ENCODE measurements at places on chromosomes 3 and 15.
A peak's percentile ranks its signal among the peaks of the same experiment; 100 is the strongest.

GRCh38 chr15:73926219-73927002 lies at the start of gene LOXL1:
TSS of gene LOXL1 (plus strand) at chr15:73926462. CDS start at chr15:73926784, 322 bp downstream.
- DNase-seq = peak; percentile 71

- no peak for DNase-seq
Observed at GRCh38 chr15:30791239-30792175, 112.2 kb upstream of the FAN1 start.

- DNase-seq = peak; percentile 56
Observed at GRCh38 chr3:122668930-122669730, 11.5 kb upstream of the PARP14 start.

DNA sequence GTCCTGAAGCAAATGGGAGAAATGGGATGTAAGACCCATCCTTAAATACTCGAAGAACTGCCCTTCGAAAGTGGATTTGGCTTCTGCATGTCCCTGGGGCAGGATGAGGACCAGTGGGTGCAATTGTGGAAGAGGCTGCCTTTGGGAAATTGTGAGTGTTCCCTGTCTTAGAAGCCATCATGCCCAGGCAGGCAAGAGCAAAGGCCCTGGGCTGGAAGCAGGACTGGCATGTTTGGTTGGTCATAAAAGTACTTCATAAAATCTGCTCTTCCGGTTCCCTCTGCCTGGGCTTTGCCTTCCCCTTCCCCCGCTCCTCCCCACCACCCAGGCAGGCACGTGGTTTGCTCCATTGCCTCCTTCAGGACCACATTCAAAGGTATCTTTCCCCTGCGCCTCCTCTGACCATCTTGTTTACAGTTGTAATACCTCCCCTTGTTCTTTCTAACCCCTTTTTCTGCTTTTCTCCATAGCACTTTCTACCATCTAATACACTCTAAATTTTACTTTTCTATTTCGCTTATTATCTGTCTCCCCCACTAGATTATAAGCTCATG lies 8.3 kb downstream of the MINAR1 start:
- DNase-seq = no peak

- DNase-seq = no peak
Observed at GRCh38 chr3:108486338-108486737, 24.1 kb downstream of the MYH15 start.

DNA sequence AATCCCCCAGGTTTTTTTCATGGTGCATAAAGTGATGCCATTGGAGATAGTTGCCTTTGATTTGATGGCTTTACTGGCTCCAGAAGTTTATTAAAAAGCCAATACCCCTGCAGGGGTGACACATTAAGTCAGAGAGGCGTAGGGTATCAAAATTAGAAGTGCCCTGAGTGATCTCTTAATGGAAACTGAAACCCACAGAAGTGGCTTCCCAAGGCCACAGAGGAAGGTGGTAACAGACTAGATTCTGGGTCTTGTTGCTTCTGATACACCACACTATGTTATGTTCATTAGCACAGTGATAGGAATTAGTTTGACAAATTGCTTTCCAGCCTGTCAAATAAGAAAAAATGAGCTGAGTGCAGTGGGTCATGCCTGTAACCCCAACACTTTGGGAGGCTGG lies 112.3 kb downstream of the IQCH start:
- no peak for DNase-seq

DNA sequence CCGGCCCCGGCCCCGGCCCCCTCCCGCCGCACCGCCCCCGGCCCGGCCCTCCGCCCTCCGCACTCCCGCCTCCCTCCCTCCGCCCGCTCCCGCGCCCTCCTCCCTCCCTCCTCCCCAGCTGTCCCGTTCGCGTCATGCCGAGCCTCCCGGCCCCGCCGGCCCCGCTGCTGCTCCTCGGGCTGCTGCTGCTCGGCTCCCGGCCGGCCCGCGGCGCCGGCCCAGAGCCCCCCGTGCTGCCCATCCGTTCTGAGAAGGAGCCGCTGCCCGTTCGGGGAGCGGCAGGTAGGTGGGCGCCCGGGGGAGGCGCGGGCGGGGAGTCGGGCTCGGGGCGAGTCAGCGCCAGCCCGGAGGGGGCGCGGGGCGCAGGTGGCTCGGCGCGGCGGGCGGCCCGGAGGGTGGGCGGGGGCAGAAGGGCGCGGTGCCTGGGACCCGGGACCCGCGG lies 352 bp downstream of the CHRD start:
- DNase-seq = no peak

- DNase-seq = no peak
Observed at GRCh38 chr15:36053746-36054145, 507.8 kb upstream of the DPH6 start.

DNA sequence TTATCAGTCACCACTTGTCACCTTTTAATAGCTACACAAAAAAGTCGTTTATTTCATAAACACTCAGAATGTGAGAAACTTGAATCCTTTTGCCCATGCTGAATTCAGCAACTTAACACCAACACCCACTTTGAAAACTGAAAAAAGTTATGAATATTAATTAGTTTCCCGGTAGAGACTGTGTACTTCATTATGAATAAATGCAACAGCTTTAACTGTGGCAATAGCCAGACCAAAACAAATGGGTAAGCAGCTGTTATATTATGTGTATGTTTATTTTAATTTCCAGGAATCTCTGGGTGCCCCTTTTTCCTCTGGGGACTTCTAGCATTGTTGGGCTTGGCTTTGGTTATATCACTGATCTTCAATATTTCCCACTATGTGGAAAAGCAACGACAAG lies 7.8 kb downstream of the TRAT1 start:
- no peak for DNase-seq

GRCh38 chr3:193943200-193943599 lies 192.7 kb upstream of the HES1 start:
- DNase-seq = no peak

DNA sequence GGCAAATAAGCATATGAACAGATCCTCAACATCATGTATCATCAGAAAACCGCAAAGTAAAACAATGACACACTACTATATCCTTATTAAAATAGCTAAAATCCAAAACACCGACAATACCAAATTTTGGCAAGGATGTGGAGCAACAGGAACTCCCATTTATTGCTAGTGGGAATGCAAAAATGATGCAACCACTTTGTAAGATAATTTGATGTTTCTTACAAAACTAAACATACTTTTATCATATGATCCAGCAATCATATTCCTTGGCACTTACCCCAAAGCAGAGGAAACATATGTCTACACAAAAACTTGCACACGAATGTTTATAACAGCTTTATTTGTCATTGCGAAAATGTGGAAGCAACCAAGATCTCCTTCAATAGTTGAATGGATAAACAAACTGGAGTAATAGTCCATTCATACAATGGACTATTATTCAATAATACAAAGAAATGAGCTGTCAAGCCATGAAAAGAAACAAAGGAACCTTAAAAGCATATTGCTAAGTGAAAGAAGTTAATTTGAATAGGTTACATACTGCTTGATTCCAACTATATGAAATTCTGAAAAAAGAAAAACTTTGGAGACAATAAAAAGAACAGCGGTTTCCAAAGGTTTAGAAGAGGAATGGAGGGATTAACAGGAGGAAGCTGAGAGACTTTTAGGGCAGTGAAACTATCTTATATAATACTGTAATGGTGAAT lies 172.0 kb downstream of the VPS13C start:
- DNase-seq = no peak

DNA sequence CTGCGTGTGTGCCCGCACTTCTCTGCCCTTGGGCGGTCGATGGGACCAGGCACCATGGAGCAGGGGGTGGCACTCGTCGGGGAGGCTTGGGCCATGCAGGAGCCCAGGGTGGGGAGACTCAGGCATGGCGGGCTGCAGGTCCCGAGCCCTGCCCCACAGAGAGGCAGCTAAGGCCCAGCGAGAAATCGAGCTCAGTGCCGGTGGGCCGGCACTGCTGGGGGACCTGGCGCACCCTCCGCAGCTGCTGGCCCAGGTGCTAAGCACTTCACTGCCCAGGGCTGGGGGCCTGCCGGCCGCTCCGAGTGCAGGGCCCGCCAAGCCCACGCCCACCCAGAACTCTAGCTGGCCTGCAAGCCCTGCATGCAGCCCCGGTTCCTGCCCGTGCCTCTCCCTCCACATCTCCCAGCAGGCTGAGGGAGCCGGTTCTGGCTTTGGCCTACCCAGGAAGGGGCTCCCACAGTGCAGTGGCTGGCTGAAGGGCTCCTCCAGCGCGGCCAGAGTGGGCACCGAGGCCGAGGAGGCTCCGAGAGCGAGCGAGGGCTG lies 553 bp upstream of the RTP4 start:
- DNase-seq = no peak

GRCh38 chr15:75648156-75649000 lies 666 bp downstream of the SNX33 start:
- DNase-seq = no peak

- DNase-seq = no peak
Observed at GRCh38 chr15:40163657-40164416, 3.0 kb downstream of the BUB1B start.

DNA sequence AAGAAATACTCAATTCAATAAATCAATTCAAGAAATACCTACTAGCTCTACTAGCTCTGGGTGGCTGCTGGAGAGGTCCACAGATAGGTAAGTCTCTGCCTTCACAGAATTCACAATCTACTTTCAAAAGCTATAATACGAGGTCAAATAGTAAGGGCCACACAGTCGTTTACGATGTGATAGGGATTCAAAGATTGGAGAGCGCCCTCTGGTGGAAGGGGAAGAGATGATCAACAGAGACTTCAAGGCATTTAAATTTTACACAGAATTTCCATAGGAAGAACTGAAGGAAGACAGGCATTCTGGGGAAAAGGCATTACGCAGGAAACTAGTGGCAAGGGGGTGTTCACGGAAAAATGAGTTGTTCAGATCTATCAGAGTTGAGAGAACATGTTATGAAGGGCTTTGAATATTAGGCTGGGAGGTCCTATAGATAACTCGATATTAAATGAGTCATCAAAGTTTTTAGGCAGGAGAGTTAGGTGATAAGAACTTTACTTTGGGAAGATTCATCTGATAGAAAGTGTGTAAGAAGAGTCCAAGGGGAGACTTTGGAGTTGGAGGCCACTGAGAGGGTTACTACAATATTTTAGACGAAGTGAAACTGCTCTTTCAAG lies 128.8 kb downstream of the FRMD5 start:
- no peak for DNase-seq

- no peak for DNase-seq
Observed at GRCh38 chr3:51794206-51794605, 15.2 kb upstream of the IQCF6 start.

DNA sequence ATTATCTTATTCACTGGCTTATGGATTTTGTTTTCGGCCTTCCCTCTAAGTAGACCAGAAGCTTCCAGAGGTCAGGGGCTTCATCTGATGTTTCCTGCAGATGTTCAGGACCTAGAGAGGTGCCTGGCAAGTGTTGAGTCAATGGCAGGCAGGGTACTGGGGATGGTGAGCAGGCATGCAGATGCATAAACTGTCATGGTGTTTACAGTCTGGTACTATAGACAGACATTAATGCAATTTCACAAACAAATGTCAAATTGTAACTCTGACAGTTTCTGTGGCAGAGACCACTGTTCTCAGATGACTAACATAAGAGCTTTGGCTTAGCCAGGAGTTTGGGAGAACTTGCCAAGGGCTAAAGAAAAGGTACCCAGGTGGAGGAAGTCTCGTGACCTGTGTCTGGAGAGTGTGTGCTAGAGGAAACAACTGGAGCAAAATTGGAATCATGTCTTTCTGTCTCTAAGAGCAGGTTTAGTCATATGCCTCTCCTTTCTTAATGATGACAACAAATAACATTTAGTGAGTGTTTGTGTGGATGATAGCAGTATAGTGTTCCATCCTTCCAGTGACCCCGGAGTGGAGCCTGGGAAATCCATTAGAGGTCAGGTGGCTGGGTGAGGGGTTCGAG lies 53.7 kb upstream of the TRAK1 start:
- no peak for DNase-seq

- DNase-seq = no peak
Observed at GRCh38 chr15:66620341-66620740, 54.5 kb upstream of the LCTL start.
